NB4 (cell line): ENCODE measurements at places on chromosomes 11 and 22.

- DNase-seq = no peak
Measured at GRCh38 chr22:27057717-27058116, 400.3 kb downstream of the MIAT start.

- DNase-seq = peak; percentile 11
Measured at GRCh38 chr11:5591613-5592012, 4.8 kb upstream of the TRIM6 start.

GRCh38 chr11:96186806-96187205 is 156.2 kb downstream of the MAML2 start:
- DNase-seq = no peak

- no peak for DNase-seq
Measured at GRCh38 chr11:112211536-112211935, 14.7 kb upstream of the PTS start.

GRCh38 chr11:61294717-61295595 is at the start of gene VWCE:
Gene VWCE, minus strand, starts transcription at chr11:61295316. Its CDS starts 279 bp downstream, at chr11:61295037.
- DNase-seq = peak; percentile 82
